ENCODE measurements at places on chromosomes 7 and 10.

DNA sequence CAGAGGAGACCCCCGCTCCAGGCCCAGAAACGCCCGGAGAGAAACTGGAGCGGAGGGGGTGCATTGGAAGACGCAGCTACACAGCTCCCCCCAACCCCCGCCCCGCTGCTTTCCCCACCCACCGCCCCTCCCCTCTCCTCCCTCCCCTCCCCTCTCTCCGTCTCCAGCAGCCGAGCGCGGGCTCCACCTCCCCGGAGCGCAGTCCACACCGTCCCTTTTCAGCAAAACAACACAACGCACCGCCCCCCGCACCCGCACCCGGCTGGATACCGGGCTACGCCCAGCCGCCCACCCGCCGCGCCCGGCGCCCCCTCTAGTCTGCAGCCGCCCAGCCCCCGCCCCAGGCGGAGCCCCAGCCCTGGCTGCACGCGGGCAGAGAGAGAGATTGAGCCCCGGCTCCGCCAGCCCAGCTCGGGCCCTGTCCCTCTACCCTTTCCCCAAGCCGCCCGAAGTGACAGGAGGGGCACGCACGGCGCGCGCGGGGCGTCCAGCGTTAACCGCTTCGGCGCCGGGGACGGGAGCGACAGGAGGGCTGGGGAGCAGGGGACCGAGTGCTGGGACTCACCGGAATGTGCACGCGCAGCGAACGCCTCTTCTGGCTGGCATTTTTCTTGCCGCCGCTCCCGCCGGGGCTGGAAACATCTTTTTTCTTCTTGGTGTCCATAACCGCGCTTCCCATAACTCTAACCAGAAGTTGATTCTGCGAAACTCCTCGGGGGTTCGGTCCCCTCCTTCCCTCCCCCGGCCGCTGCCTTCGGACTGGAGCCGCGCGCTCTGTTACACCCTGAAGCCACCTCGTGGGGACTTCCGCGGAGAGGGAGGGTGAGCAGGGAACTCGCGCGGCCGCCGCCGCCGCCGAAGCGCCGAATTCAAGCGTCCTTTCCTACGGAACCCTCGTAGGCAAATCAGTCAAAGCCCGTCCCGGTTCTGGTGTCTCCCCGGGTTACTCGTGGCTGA, 695 bp downstream of the PRKAG2 start:
- DNase-seq = peak; percentile 35

DNA sequence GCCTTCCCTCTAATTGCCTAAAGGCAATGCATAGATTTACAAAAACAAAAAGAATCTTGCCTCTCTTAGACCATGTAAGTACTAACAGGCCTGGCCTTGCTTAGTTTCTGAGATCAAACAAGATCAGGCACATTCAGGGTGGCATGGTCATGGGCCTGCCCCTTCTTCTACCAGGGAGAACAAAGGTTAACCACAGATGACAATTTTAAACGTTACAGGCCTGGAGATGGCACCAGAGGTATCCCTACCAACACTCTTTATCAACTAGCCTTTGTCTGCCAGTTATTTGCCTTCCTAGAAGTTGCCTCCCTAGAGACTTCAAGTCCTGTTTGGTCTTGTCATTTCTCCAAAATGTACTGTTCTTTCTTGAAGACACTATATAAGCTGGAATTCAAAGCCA, 252.6 kb downstream of the DOCK4 start:
- DNase-seq = no peak

- DNase-seq = no peak
These were observed 8.8 kb downstream of the CCDC136 start for GRCh38 chr7:128800567-128800966.

- DNase-seq = no peak
These were observed 339.4 kb upstream of the KIAA1217 start for GRCh38 chr10:23869548-23869947.

DNA sequence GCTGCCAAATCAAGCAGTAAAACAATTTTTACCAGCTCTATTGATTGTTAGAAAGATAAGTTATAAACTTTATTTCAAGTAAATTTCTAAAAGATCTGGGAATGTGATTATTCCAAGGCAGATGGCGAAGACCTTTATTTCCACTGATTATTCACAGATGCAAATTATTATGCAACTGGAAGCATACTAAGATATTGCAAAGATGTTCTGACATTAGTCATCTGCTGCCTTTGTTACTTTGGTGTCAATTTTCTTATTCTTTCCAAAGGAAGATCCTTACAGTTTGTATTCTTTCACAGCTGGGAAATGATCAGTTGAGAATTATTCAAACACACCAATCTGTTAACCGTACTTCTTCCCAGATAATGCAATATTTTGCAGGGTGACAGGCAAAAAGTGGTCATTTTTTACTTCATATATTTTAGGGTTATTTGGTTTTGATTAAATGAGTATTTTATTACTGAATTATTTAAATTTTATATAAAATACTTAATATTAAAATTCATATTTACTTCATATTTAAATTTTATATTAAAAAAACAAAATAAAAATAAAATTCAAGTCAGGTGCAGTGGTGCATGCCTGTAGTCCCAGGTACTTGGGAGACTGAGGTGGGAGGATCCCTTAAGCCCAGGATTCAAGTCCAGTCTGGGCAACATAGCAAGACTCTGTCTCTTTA, 171.3 kb downstream of the FZD1 start:
- no peak for DNase-seq

- DNase-seq = no peak
These were observed 24.4 kb upstream of the SEPHS1 start for GRCh38 chr10:13372524-13372923.

GRCh38 chr10:83574770-83575169, 564.5 kb upstream of the GHITM start:
- DNase-seq = no peak

DNA sequence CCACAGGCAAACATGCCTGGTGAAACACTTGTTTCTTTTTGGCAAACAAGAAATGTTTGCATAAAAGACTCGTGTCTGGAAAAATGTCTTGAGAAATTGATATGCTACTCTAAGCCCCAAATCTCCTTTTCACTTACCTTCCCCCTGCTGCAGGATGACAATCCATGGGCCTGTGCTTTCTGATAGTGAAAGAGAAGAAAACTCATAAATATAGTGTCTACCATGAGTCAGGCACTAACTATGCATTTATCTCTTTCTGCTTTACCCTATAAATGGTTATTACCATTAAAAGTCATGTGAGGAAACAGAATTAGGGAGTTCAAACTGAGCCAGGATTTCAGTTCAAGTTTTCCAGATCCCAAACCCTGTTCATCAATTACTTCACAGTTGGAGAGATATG, 6.6 kb upstream of the TARP start:
- DNase-seq = no peak

DNA sequence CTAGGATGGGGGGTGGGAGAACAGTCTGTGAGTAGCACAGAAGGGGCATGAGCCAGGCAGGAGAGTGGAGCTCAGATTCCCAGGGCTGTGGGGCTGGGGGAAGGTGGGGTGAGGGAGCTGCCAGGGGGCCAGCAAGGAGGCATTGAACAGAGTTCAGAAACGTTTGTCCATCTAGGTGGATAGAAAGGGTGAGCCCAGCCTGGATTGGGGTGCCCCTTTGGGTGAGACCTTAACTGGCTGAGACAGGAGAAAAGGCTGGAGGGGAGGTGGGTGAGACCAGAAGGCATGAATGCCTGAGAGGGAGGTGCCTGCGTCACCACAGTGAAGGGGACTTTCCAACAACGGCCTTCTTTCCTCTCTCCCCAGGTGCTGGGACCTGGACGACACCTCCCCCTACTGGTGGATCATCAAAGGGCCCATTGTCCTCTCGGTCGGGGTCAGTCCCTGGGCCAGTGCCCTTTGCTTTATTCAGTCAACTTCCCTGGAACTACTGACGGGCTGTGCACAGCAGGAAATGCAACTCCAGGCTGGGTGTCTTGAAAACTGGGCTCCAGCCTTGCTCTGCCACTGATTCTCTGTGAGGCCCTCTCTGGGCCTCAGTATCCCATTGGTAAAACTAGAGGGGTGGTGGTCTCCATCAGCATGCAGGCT, 11.0 kb downstream of the GHRHR start:
- no peak for DNase-seq

DNA sequence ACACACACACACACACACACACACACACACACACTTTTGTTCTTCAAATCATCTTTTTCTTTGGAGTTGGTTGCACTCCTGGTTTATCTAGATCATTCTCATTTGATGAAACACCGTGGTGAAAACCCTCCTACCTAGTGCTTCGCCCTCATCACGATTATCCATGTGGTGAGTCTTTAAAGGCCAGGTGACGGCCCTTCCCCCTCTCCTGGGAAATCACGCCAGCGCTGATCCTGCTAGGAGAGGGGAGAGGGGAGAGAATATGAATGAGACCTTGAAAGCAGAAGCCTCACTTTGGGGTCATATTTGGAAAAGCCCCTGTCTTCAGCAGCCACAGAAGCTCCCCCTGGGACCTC, 103.9 kb upstream of the LRRC4 start:
- no peak for DNase-seq

GRCh38 chr7:22219036-22219435, 137.9 kb downstream of the RAPGEF5 start:
- DNase-seq = no peak

DNA sequence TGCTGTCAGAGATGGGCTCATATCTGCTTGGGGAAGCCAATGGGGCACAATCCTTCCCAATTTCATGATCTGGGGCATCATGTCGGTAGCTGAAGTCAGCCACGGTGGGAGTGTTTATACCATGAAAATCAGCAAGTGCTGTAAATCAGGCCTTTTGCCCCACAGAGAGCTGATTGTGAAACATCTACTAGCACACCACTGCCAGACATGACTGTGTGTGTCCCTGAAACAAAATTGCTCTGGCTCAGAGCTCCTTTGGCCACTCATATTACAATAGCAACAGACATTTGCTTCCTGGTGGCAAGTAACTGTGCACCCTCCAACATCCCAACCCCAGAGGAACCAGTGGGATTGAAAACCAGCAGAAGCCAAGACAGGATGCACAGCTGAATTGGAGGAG, 23.7 kb downstream of the GPR26 start:
- DNase-seq = no peak

Data from stimulated activated CD8-positive, alpha-beta memory T cell treated with anti-CD3 and anti-CD28 coated beads, Interleukin-7, amount 100 ng/mL, for 1 hour (primary cell).